ENCODE measurements at places on chromosomes 6 and 20.

DNA sequence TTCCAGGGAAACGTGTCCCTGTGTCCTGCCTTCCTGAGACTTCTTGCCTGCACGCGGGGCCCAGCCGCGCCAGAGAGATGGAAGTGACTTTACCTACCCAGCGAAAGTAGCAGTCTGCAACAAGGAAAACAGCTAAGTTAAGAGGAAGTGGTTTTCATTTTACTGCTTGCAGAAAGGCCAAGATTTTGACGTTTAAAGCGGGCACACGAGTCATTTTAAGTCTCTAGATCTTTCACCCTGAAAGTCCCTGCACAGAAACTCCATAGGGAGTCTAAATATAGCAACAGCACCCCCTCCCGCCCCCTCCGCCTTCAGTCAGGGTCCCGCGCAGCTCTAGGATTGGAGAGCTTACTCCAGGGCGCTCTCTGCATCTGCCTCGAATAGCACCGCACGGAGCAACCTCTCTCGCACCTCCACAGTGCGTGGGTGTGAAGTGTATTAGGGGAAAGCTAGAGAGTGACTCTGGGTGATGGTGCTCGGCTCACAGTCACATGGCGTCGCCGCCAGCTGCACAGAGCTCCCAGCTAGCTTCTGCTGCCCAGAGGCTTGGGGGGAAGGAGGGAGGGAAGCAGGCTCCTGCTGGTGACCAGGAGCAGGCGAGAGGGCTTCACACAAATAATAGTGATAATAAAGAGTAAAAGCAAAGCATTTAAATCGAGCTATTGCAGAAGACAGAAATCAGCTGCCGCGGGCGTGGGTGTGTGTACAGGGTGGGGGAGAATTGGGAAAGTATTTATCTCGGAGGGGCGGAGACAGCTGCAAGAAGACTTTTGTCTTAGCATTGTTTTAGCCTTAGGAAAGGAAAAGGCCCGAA lies 1.8 kb upstream of the KCNQ5 start:
- DNase-seq = peak; percentile 78

DNA sequence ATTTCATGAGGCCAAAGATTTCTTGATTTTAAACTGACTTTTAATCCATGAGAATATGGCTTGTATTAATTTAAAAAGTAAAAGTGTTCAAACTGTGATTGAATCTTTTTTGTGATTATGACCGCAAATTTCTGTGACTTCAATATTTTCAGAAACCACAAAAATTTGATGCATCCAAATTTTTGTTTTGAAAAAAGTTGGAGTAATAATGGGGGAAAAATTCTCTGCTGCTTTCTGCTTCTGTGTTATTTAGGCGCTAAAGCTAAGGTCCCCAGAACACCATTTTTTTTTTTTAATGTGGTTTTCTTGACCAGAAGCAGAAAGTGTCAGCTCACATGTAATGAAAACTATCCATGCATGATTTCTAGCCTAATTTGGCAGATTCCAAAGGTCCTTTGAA lies 65.3 kb downstream of the GRIK2 start:
- DNase-seq = no peak

GRCh38 chr6:14240411-14241166 lies 123.0 kb downstream of the CD83 start:
- no peak for DNase-seq

DNA sequence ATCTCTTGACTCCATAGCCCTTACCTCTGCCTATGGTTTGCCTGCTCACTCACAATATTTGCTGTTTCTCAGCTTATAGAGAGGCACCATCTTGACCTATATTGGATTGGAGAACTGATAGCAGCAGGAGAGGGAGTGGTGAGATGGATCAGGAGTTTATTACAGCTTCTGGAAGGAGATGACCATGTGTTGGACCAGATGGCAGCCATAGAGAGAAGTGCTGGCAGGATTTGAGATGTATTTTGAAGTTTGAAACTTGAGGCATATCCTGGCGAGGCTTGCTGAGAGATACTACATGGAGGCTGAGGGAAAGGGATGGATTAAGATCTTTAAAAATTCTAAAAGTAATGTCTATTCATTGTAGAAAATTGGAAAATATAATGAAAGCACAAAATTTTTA lies 198.0 kb upstream of the ZFP64 start:
- no peak for DNase-seq

- no peak for DNase-seq
Observed at GRCh38 chr20:12687476-12687875, 321.3 kb upstream of the SPTLC3 start.

DNA sequence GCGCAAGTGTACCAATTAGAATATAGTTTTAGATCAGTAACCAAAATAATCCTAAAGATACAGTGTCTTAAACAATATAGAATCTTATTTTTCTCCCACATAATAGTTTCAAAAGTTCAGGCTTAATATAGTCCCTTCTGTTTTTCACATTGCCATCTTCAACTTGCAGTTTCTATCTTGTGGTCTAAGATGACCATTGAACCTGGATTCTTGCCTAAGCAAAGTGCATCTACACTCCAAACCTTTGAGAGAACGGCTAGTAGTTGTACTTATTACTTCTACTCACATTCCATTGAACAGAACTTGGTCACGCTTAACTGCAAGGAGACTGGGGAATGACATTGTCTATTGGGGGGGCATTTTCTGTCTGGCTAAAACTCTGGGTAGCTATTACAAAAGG lies 373.0 kb downstream of the LMBRD1 start:
- no peak for DNase-seq

- DNase-seq = no peak
Observed at GRCh38 chr20:11976966-11977365, 59.3 kb downstream of the BTBD3 start.

DNA sequence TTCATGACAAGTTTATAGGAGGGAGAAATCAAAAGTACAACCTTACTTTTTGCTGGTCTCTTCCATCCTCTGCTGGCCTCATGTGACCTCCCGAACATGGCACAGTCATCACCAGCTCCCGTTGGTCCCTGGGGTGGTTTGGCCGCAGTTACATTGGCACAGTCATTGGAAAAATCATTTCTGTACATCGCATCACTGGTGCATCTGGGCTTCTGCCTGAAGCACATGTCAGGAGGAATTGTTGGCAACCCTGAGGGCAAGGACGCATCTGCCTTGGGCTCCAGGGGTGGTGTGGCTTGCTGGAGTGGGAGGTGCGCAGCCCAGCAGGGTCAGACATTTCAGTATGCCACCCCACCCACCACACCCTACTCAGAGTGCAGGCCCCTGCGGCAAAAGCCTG lies 162.9 kb upstream of the SLC24A3 start:
- DNase-seq = no peak

DNA sequence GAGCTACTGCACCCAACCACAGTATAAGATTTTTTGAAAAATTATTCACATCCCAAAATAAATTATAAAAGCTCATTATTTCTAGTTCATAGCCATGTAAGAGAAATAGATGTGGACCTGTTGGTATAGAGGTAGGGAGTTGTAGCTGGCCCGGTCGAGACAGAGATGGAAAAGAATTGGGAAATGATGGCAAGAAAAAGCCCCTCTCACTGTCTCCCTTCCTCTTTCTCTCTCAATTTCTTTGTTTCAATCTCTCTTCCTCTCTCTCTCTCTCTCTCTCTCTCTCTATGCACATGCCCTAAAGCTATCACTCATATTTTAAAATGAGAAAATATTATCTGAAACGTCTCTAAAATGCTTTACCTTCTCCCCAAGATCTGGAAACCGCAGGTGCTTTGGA lies 80.7 kb upstream of the CD83 start:
- no peak for DNase-seq

DNA sequence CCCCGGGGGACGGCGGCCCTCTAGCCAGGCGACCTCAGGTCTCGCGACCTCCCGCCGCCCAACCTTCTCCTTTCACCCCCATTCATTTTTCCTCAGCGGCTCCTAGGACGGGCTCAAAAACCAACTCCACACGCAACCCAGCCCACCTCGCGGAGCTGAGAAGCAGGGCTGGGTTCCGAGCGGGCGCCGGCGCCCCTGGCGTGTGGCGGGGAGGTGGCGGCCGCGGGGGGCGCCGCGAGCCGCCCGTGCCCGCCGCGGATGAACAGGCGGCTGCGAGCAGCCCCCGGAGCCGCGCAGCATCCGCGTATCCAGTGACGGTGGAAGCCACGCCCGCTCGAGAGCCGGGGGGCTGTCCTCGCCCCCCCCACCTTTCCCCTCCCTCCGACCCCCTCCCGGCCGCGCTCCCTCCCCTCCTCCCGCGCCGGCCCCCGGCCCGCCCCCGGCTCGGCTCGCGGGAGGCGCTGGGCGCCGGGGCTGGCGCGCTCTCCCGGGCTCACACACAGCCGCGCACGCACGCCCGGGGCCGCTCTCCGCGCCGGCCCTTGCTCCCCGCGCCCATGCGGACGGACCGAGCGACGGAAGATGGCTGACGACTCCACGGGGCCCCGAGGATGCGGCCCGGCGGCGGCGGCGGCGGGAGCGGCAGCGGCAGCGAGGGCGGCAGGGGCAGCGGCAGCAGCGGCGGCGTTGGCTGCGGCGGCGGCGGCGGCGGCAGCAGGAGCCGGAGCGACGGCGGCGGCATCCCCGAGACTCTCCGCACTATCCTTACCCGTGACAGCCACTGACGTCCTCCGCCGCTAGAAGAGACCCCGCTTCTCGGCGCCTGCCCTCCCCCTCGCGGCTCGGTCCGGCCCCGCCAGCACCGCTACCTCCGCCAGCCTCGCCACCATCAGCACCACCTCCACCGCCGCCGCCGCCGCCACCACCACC lies at the start of gene SOBP:
SOBP (plus strand) TSS at position 482 of the 930 bp plus-strand sequence. CDS start 500 bp downstream, outside the sequence.
- DNase-seq = no peak

- DNase-seq = no peak
Observed at GRCh38 chr6:113481910-113482309, 375.2 kb upstream of the MARCKS start.

DNA sequence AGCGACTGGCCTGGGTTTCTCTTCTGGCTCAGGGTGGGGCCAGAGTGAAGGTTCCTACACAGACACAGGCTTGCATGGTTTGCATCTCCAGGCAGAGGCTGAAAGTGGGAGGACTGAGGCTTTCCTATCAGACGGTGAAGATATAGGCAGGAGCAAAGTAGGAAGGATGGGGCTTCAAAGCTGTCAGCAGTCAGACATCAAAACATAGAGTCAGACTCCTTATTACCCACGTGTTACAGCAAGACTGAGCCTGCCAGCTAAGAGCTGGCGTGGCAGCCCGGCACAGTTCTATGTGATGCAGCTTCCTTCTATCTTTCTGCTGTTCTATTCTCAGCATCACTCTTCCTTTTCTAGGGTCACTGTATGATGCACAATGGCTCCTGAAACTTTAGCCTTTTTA lies 445.1 kb downstream of the DOK5 start:
- DNase-seq = no peak

DNA sequence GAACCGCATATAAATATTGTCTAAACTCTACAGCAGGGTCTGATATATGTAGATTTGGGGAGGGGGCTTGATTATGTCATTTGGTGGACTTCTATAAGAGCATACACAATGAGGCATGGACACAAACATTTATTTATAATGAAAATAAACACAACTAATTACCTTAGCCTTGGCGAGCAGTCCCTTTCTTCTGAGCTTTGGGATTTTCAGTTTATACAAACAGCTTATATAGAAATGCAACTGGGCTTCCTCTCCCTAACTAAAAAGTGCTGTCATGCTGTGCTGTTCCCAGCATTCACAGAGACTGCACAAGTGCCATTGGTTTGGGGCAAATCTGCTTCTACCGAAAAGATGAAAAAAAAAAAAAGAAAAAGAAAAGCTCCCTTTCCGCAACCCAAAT lies 69.9 kb downstream of the AKAP12 start:
- no peak for DNase-seq

DNA sequence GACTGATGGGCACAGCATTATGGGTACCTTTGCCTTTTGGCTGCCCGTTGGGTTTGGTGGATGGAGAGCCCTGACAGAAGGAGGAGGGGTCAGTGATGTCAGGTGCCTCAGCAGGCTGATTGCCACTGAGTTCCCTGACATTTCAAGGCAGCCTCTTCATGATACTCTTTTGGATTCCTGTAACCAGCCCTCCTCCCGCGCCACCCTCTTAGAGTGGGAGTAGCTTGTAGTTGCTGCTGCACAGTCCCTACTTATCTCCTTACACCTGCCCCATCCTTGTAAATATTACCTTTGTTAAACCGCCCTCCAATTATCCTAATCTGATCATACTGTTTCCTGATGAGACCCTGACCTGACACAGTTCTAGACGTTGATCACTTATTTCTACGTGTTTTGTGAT lies 140.0 kb downstream of the CFAP61 start:
- DNase-seq = no peak

DNA sequence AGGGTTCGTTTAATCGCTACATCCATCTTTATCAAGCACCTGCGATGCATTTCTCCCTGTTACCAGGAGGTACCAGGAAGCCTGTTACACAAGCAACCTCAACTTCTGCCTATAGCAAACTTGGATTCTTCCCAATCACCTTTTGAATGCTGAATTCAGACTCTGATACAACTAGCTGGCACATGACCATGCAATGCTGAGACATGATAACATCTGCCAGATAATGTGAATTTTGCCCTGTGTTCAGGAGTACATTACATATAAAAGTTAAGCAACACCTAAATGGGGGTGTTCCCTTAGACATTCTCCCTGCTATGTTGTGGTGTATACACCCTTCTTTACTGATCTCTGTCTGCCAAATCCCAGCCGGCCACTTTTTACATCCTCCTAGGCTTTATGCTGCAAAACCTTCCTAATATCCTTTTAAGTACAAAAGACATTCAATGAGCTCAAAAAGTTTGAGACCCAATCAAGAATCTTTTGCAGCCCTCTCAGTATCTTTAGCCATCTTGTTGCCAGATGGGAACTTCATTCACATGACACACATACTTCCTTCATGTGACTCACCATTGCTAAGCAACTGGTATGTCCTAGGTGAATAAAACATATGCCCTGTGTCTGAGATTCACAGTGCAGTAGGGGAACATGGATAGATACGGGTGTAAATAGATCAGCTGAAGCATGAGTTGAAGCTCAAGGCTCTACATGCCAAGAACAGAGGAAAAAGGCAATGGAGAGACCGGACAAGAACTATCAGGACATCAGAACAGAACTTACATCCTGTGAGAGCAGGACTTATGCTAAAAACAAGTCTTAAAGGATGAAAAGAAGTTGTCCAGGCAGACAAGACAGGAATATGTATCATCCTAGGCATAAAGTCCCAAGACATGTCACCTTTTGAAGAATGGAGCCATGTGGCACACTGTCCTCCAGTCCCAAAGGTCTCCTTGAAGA lies 84.3 kb downstream of the ZHX3 start:
- DNase-seq = no peak

GRCh38 chr6:167872538-167873210 lies 46.0 kb downstream of the AFDN start:
- DNase-seq = no peak

- no peak for DNase-seq
Observed at GRCh38 chr6:139644821-139645220, 270.4 kb upstream of the CITED2 start.

- DNase-seq = peak; percentile 7
Observed at GRCh38 chr6:123316733-123317323, 319.9 kb downstream of the TRDN start.
